ENCODE measurements at places on chromosomes 5 and 9.
A peak's percentile ranks its signal among the peaks of the same experiment; 100 is the strongest.

DNA sequence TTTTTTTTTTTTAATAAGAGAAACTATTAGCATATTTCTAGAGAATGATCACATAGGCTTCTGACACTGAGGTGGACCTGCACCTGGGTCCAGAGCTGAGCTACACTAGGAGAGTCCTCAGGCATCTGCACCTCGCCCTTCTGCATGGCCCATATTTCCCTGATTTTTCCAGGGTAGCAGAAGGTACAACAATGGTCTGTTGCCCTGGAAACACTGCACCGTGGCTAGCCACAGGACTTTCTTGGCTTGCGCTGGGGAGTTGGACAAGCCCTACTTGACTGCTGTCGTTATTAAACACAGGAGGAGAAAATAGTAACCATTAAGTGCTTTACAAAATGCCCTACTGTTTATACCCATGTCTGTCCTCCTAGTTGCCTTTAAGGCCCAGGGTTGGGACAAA, 615.7 kb upstream of the MEF2C start:
- DNase-seq, result no peak

DNA sequence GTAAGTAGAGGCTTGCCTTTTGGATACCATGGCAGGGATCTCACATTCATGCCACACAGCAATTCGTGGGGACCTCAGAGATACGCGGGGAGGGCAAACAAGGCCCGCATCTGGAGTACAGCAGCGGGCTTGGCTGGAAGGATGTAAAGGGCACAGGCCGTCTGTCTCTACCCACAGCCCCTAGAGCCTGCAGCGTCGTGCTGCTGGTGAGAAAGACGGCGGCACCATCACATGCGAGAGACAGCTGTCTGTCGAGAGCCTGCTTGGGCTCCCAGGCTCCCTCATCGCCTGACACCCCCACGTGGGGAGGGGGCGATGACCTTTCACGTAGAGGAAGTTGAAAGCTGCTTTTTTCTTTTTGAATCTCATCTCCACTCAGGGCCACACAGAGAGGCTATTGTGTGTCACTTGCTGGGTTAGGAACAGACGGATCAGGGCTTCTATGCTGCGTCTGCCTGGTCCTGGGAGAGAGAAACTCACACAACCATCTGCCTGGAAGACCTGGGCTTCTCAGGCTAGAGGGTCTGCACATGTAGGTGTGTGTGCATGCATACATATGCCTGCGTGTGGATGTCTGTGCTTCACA, 134.6 kb upstream of the PPP1R26 start:
- DNase-seq, result no peak

DNA sequence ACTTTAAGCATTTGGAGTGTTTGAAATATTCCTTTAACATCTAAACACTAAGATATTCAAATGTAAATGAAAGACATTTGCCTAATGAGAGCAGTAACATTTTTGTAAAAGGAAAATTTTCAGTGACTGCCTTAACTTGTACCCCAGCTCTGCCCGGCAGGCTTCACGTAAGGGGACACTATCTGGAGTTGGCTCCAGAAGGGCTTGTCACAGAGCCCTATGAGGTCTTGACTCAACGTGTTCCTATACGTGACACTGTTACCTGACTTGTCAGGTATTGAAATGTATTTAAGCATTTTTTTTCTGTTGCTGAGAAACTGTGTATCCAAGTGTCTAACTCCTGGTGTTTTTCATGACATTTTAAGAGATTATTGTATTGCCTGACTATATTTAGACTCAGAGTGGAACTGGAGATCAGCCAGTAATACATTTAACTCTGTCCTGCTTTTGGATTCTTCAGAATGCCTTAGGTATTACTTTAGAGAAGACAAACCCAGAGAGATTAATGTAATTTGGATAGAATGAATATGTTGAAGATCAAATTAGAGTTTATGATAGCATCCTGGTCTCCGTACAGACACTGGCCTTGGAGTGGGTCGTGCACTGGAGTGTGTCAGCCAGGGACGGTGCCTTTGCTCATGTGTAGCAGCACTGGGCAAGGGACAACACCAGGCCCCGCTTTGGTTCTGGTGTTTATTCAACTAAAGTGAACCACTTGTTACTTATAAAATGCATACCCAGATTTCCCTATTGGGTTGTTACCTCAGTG, 34.6 kb upstream of the PHF2 start:
- DNase-seq, result no peak

GRCh38 chr5:13994621-13995253, 50.2 kb upstream of the DNAH5 start:
- no peak for DNase-seq

DNA sequence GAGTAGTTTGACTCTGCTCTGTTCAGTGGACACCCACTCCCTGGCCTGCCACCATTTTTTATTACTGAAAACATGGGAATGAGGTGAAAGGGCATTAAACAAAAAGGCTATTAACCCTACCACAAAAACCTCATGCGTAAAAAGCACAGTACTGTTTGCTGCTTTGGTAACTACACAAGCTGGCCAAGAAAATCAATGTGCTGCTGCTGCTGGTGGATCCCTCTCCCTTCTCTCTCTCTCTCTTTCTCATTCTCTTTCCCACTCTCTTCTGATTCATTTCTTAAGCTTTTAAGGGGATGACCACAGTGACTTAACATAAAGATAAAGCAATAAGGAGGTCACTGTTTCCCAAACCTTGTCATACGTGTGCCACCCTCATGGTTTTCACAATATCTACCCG, 183.2 kb upstream of the TBC1D2 start:
- DNase-seq, result no peak

- no peak for DNase-seq
Measured at GRCh38 chr9:115615821-115616665, 498.1 kb upstream of the TNC start.

DNA sequence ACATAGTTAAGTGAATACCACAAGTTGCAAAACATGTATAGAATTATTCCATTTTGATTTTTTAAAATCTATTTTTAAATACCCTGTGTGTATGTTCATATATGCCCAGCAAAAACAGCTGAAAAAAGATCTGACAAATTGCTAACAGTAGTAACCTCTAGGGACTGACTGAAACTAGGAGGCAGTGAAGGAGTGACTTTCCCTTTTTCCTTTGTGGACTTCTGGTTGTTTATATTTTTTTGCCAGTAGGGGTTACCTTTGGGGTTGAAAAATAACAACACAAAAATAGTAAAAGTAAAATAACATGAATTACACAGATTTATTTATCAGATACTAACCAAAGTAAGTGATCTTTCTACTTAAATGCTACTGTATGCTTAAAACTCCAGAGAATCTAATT, 2.9 kb downstream of the MEGF9 start:
- DNase-seq, result no peak

GRCh38 chr9:81408951-81409350, 280.4 kb downstream of the TLE1 start:
- no peak for DNase-seq

GRCh38 chr9:18124760-18125159, 349.2 kb upstream of the ADAMTSL1 start:
- DNase-seq, result no peak

DNA sequence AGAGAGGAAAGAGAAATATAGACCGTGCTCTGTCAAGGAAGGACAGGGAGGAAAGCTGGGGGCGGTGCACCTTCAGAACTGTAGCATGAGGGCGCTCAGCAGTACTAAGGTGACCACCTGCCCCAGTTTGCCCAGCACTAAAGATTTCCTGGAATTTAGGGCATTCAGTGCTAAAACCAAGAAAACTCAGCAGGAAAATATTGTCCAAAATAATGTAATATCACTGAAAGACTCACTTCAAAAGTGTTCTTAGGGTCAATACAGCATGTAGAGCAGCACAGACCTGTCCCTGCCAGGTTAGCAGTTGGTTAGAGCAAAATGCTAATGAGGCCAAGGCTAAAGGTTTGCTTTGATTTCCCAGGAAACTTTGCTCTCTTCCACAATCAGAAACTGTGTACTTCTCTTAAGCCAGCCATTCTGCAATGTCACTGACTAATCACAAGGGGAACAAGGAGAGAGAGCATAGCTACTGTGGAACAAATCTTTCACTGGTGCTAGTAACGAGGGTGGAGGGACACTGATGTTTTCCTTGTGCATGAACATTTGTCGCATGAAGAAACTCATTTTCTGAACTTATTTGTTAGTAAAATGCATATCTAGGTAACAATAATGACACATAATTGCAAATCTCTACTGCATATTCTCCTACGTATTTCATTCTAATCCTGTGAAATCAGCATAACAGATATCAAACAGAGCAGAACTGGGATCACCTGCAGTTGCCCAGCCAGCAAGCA, 53.0 kb upstream of the GRAMD2B start:
- DNase-seq, result no peak

GRCh38 chr5:1297243-1297642, 2.4 kb upstream of the TERT start:
- DNase-seq, result peak; percentile 71

DNA sequence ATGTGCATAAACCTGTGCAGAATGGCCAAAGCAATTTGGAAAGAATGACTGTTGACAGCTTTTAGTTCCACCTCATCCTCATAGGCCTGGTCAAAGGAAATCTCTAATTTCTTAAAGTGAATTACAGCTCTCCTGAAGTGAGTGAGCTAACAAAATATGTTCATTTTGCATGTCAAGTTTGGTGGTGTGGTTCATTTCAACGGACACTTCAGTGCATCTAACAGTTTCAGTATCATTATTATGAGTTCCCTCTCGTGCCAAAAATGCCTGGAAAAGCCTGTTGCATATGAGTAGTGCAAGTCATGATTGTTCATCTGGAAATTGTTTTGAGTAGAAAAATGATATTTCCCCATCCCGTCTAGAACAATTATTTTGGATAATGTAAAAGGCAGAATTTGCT, 53.2 kb upstream of the HMHB1 start:
- DNase-seq, result no peak

- no peak for DNase-seq
Measured at GRCh38 chr5:135309391-135310327, 89.4 kb downstream of the MACROH2A1 start.
